ENCODE measurements at places on chromosomes 4 and X. TPM values are rescaled to one million over a fixed set of nuclear protein-coding genes. Genes with fewer than 3 reads are reported as not detected.

The CLGN gene
- 17.0 TPM for total RNA-seq

The CLDN34 gene
- total RNA-seq, result 0.21 TPM

The CTAG2 gene
- not detected for total RNA-seq

The ZNF711 gene
- 3.8 TPM for total RNA-seq

The NLGN4X gene
- total RNA-seq, result not detected

The CSN1S1 gene
- not detected for total RNA-seq

The GATA1 gene
- not detected for total RNA-seq

The BEND2 gene
- not detected for total RNA-seq

The RRAGB gene
- total RNA-seq, result 12.2 TPM

DNA sequence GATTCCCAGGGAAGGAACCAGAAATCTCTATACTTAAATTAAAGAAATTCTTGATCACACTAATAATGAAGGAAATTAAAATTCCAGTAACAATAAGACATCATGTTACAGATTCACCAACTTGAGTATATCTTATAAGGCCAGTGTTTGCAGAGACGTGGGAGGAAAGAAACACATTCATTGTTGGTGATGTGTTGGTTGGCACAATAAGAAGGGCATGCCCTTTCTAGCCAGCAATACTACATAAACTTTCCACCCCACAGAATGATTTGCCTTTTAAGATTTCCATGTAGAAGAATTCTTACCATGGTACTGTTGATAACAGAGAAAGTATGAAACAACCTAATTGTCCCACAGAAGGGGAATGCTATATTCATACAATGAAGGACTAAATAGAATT is 581.5 kb downstream of the STIM2 start:
- no peak for DNase-seq

DNA sequence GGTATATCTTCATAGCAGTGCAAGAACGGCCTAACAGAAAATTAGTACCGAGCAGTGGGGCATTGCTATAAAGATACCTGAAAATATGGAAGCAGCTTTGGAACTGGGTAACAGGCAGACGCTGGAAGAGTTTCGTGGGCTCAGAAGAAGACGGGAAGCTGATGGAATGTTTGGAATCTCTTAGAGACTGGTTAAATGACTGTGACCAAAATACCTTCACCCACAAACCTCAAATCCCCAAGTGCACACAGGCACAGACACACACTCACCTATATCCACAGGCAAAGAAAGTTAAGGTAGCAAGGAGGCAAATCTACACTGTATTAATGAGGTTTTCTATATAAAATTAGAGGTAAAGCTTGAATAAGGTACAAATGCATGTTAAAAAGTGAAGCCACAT is 14.6 kb upstream of the SPRY1 start:
- DNase-seq, result no peak

GRCh38 chr4:88419874-88420273 is 37.0 kb upstream of the HERC5 start:
- no peak for DNase-seq

- no peak for DNase-seq
These were observed 10.6 kb downstream of the TLR6 start for GRCh38 chr4:38846015-38846414.

DNA sequence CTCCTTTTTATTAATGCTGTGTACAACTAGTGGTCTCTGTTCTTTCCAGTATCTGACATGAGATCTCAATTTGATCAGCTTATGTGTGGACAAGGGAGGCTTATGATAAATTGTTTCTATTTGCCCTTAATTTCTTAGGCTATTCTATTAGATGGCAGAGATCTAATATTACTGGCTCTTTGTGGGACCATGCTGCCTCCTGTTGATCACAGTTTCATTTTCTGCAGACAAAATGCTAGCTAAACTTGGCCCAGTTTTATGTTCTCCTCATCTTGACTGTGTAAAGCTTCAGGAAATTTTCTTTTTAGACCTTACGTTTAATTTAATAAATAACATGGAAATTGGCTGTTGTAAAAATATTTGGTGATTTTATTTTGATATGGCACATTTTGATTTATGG is 627.1 kb upstream of the AADAT start:
- no peak for DNase-seq

DNA sequence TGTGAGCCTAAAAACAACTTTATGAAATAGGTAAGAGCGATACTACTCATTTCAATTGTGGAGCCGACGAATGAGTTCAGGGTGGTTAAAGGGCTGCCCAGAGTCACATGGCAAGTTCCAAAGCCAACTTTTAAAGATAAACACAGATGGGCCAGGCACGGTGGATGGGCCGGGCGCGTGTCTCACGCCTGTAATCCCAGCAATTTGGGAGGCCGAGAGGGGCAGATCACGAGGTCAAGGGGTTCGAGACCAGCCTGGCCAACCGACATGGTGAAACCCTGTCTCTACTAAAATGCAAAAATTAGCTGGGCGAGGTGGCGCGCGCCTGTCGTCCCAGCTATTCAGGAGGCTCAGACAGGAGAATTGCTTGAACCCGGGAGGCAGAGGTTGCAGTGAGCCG is 914 bp upstream of the C4orf36 start:
- DNase-seq, result no peak

- no peak for DNase-seq
These were observed 160.7 kb upstream of the LDB2 start for GRCh38 chr4:17058916-17059741.

DNA sequence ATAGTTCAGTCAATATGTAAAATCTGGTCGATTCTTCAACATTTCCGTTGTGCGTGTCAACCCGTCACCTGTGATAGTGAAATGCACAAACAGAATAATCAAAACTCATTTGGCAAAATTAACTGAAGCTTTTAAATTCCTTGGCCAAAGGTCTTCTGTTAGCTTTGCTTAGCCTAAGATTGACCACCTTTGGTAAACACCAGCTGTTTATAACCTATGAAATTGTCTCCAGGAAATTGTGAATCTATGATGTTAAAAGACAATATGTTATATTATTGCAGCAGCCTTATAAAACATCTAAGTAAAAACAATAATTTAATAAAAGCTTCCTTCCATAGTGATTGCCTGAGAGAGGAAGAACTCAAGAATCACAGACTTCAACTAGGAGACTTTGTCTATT is 196.8 kb downstream of the IL15 start:
- no peak for DNase-seq

- DNase-seq, result no peak
These were observed 4.1 kb upstream of the CPLX1 start for GRCh38 chr4:829761-830600.

DNA sequence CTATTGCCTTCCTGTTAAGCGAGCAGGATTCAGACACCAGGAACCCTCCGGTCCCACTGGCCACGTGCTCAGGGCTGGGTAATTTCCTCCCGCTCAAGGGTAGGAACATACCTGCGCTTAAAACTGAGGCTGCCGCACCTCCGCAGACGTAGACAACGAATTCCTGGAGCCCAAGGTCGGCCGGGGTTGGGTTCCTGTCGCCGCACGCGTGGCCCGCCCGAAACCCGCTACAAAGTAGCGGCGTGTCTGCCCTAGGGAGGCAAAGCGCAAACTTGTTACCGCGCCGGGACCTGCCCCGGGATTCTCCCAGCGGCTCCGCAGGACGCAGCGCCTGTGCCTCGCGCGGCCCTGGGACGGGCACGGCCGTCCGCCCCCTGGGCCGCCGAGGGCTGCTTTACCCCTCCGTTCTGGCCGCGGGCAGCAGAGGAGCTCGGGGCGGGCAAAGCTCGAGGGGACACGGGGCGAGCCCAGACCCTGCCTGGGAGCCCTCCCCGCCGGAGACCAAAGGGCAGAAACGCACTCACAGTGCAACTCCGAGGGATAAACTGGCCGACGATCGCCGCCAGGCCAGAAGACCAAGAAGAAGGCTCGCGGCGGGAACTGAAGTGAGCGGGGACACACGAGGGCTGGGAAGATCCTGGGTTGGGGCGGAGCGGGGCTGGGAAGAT is at the start of gene ERVMER34-1:
TSS of gene ERVMER34-1 (minus strand) at position 607 of the 668 bp plus-strand sequence. CDS start 5,905 bp downstream, outside the sequence.
- DNase-seq, result no peak

GRCh38 chr4:136025540-136025939 is 1506.8 kb downstream of the PCDH18 start:
- DNase-seq, result no peak

- no peak for DNase-seq
These were observed 40.5 kb upstream of the PRKG2 start for GRCh38 chr4:81255524-81255923.

GRCh38 chrX:32985544-32985943 is 225.8 kb downstream of the DMD start:
- no peak for DNase-seq

- DNase-seq, result no peak
These were observed 84.5 kb upstream of the MAML3 start for GRCh38 chr4:140238351-140239056.

DNA sequence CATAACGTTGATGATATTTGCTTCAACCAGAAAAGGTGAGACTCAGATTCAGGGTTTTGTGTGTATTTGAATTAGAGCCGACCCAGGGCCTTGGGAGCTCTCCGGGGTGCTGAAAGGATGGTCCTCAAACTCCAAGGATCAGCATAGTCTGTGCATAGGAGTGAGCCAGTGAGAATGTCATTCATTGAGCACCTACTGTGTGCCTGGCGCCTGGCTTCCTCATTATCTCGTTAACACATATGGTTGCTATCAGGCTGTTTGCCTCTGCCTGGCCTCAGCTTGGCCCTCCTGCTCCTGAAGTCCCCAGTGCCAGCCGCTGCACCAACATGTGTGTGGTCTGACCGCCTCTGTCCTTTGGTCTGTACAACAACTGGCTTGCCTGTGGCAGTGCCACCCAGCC is 25.1 kb upstream of the JAKMIP1 start:
- no peak for DNase-seq

DNA sequence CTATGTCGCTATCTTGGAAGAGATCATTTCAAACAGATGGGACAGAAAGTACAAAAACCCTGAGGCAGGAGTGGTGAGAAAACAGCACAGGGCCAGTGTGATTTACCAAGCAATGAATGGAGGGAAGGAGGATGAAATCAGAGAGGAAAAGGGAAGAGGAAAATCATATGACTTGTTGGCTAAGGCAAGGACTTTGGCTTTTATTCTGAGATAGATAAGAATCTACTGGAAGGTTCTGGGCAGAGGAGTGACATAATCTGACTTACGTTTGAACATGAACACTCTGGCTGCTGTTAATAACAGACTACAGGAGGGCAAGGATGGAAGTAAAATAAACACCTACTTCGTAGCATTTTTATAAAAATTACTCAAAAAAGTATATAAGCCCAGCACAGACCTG is 207.8 kb upstream of the SLC7A11 start:
- no peak for DNase-seq

GRCh38 chr4:170769862-170770261 is 680.1 kb upstream of the AADAT start:
- DNase-seq, result no peak

DNA sequence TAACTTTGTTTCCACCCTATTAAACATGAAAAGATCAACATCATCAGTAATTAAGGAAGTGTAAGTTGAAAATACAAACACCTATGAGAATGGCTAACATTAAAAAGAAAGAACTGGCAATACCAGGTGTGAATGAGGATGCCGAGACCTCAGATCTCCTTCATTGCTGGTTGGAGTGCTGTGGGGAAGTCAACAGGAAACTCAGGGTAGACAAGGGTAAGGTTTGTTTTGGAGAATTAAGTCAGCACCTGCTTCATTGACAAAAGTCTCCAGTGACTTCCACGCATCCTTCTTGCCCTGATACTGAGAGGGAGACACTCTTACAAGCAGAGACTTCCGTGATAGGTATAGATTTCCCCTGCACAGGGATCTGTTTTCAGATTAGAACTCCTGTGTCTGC is 106.1 kb downstream of the IRF2 start:
- DNase-seq, result no peak

All from HepG2 (cell line).